GM12891 (cell line): ENCODE measurements at places on chromosomes 2 and 18.

GRCh38 chr2:165687426-165688002, 106.5 kb downstream of the GALNT3 start:
- no peak for DNase-seq

DNA sequence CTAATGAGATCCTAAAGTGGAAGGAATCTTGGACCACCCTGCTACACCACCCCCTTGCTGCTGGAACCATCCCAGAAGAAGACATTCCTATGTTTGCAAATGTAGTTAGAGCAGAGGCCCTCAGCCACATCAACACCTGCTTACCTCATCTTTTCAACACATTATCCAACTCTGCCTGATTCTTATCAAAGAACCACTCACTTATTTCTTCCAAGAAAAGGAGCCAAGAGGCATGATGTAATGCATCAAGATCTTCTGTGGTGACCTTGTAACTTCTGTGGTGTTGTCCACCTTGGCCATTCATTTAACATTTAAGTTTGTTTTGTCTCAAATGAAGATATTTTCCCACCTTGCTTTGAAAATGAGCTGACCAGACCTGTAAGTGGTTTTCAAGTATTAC, 338.1 kb downstream of the CTNNA2 start:
- DNase-seq, result no peak

GRCh38 chr2:14398641-14399040, 233.9 kb upstream of the LRATD1 start:
- DNase-seq, result no peak

DNA sequence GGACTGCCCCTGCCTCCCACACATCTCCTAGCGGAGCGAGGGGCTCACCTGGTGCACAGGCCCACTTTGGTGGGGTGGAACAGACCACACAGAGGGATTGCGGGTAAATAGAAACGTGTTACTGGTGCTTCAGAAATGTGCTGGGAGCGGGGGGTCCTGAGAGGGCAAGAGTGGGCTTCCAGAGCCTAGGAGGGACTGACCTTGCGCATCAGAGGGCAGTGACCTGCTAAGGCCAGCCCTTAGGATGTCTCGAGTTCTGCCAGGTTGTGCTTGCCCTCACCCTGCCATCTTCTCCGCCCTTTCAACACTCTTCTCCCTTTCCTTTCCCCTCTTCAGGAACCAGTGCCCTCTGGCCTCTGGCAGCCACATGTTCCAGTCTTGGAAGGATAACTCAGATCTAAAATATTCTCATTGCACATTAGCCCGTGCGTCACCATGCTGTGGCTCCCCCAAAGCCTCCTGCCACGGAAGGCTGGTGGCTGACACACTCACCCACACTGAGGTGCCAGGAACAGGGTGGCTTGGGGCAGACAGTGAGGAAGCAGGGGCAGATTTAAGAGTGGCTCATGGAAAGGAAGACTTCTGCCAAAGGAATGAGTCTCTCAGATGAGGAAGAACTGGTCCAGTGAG, 89.6 kb downstream of the MCFD2 start:
- DNase-seq, result no peak

GRCh38 chr2:159124441-159124911, 156.0 kb downstream of the TANC1 start:
- no peak for DNase-seq

DNA sequence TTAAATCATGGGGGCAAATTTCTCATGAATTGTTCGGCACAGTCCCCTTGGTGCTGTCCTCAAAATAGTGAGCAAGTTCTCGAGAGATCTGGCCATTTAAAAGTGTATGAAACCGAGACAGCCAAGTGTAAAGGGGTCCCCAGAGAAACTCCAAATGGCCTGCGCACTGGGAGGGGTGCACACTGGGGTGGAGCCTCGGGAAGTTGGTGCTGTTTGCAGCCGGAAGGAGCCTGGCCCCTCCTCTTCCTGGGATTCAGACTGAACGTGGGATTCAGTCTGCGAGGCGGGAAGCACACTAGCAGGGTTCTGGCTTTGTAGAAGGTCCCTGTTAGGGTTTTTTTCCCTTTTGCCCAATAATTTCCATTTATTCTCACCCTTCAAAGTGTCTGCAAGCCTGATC, 48.8 kb downstream of the RABL2A start:
- no peak for DNase-seq

DNA sequence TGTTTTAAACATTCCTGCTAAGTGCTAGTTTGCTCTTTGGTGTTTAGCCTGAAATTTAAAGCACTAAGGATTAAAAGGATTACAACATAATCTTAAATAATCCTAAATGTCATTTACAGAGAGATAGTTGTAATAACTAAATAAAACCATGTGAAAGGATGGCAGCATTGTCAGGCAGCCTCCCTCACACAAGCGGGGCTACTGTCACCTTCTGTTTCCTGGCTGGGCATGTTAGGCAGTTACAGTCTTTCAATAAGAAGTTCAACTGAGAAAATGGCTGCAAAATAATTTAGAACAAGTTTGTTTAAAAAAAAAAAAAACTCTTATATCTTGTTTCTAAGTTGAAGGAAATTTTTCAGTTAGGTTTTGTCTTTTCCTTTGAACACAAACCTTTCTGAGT, 124.9 kb downstream of the ARHGAP15 start:
- DNase-seq, result no peak

DNA sequence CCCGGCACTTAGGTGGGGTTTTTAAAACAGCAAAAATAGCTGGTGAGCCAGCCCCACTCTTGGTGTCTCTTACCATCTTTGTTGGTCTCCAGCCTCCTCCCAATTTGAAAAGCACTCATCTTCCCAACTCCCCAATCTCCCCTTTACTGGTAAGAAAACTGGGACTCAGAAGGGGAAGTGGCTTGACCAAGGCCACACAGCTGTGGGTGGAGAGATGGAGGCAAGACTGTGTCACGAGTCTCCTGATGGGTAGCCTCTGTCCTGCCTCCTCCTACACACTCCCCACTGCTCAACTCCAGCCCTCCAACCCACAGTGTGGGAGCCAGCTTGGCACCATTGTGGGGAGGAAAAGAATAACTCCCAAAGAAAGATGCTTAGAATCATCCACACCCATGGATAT, 140.4 kb downstream of the SMAD2 start:
- DNase-seq, result no peak

DNA sequence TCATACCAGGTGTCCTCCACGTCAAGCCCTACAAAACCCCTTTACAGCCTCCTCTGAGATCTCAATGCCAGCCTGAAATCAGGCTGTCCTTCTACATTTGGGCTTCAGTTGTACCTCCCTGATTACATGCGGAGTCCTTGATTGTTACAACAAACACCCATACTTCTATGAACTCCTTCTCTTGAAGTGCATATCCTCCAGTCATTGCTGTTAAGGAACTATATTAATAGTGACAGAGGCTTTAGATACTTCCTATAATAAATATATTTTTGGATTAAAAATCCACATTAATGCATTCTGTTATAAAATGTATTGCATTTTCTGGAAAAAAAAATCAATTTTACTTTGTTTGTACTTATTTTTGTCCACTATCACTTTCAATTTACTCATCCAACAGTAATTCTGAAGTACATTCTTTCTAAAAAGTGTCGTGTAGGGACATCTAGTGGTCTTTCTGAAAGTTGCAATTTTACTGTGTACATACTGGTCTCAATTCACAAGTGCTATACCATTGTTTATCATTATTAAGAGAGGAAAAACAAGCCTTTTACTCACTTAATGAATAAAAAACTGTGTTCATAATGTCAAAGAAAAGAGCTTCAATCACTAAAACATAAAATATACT, 316.4 kb downstream of the DSEL start:
- no peak for DNase-seq

DNA sequence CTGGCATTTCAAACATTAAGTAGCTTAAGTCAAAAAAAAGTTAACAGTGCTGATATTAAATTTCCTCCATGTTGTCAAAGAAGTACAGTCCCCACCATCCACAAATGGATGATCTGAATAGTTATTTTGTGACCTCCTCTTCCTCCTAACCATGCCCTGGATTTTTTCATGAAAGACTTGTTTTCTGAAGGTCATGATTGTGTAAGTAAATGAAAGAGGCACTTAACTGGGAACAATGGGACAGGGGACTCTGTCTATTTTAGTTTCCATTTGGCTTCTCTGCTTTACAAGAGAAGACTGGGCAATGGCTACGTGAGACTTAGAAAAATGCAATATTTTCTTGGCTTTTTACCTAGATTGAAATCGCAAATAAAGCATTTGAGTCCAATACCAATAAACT, 32.2 kb downstream of the PECR start:
- DNase-seq, result no peak

- DNase-seq, result no peak
Observed at GRCh38 chr2:214630402-214631045, 179.0 kb downstream of the BARD1 start.

GRCh38 chr2:66305718-66306117, 129.2 kb upstream of the MEIS1 start:
- no peak for DNase-seq

- no peak for DNase-seq
Observed at GRCh38 chr2:217970206-217970605, 32.6 kb downstream of the TNS1 start.

DNA sequence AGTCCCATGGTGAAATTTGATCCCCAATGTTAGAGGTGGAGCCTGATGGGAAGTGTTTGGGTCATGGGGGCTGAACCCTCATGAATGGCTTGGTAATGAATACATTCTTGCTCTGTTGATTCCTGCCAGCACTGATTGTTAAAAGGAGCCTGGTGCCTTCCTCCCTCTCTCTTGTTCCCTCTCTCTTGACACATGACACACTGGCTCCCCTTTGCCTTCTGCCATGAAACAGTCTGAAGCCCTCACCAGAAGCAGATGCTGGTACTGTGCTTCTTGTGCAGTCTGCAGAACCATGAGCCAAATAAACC, 30.6 kb upstream of the EPC2 start:
- no peak for DNase-seq

- no peak for DNase-seq
Observed at GRCh38 chr2:134398300-134398699, 144.4 kb downstream of the MGAT5 start.

- DNase-seq, result no peak
Observed at GRCh38 chr2:50006327-50006726, 852.0 kb upstream of the FSHR start.

- no peak for DNase-seq
Observed at GRCh38 chr2:39409697-39410389, 27.2 kb downstream of the MAP4K3 start.

- no peak for DNase-seq
Observed at GRCh38 chr18:27428120-27428519, 243.0 kb upstream of the CHST9 start.
